Germinal center (tissue), 1 donor: ENCODE measurements at places on chromosomes 2 and 18.

DNA sequence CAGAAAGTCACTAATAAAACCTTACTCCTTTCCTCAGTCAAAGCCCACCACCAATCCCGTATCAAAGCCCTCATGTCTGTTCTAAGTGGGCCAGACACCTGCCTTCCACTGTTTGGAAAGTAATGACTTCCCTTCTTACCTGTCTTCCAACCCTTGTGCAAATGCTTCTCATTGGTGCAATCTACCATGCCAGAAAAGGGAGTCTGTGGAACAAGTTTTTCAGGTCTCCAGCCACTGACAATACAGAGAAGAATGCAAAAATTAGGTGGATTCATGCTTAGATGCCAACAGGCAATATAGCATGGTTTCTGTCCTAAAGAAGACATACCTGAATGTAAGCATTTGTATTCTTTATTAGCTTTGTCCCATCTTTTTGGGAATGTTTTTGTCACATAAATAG, 1140.6 kb upstream of the LRRTM1 start:
- no peak for DNase-seq

- DNase-seq, result no peak
These were observed 637.7 kb upstream of the ID2 start for GRCh38 chr2:8044046-8044594.

- no peak for DNase-seq
These were observed 134.5 kb downstream of the LRRTM1 start for GRCh38 chr2:80169811-80170594.

DNA sequence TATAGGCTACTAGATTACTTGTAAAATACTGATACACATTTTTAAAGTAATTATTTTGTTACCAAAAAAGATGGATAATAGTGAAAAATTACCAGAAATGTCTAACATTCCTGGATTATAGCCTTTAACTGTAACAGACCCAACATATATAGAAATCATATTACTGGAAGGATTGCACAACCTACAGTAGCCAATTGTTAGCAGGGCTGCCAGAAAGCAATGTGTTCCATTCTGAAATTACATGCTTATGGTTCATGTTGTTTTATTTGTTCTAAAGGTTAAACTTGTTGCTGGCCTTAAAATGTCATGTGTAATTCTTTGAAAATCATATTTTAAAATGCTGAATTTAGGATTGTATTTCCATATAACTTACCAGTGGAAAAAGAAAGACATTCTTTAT, 793.6 kb upstream of the ACVR2A start:
- DNase-seq, result no peak

DNA sequence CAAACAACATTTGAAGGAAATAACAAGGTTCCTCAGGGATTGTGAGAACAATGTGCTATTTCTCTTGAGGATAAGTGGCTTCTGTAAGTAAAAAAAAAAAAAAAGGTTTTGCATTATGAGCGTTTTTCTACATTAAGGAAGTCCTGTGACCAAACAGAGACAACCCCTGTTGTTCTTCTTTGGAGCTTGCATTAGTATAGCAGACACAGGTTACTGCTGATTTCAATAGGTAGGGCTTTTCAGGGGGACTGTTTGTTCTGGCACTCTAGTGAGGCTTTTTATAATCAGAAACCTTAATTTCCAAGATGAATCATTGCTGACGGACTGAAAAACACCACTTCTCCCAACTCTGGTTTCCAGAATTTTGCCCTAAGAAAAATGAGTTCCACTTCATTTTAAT, 8.2 kb downstream of the DPP10 start:
- DNase-seq, result no peak

GRCh38 chr2:42128721-42129486, 40.2 kb upstream of the EML4 start:
- no peak for DNase-seq

- no peak for DNase-seq
These were observed 5.9 kb upstream of the ATP5MC3 start for GRCh38 chr2:175187378-175187777.

GRCh38 chr2:138475277-138475776, 26.2 kb upstream of the SPOPL start:
- peak; percentile 34 for DNase-seq

DNA sequence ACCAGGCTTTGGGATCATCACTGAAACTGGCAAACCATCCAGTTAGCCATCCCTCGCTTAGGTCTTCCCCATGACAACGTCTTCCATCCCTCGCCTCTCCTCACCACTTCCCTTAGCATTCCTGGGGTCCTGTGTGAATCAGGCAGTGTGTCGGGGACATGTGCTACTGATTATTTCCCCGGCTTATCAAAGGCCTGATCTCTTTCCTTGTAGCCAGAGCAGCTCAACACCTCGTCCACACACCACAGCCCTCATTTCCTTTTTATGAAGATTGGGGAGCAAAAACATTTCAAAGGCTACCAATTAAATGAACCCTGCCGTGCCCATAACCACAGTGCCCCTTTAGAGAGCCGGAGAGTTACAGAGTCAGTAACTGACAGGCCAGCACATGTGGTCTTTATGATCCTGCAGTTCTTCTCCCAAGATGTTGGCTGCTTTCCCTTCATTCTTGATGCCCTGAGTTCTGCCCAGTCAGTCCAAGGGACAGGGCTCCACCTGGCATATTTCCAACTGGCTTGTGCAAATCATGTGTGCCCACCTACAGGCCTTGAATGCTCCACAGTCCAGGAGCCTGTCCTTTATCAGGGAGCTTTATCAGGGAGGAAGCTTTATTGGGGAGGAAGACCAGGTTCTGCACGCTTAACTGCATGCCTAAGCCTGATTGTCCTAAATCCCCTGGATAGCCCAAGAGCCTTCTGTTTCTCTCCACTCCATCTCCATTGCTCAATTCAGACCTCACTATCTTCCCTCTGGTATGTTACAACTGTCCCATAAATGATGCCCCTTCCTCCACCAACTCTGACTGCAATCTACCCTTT, 343.1 kb downstream of the CYRIA start:
- DNase-seq, result no peak

- DNase-seq, result no peak
These were observed 111.5 kb upstream of the MEIS1 start for GRCh38 chr2:66323406-66323805.

DNA sequence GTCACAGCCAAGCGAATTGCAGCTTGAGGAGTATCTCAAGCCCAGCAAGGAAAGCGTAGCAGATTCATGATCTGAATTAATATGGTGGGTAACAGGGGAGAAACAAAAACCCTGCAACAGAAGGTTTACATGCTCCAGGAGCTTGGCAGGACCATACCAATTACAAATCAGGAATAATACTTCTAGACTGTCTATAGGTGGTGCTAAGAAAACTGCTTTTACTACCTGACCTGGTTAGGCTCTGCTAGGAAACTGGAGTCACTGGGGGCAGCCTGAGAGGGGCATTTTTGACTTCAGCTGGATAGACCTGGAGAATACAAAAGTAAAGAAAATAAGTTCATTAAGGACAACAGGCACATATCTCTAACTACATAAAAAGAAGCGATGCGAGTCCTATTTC, 24.6 kb upstream of the SPOPL start:
- no peak for DNase-seq
